ENCODE measurements at places on chromosomes 5 and 9.

DNA sequence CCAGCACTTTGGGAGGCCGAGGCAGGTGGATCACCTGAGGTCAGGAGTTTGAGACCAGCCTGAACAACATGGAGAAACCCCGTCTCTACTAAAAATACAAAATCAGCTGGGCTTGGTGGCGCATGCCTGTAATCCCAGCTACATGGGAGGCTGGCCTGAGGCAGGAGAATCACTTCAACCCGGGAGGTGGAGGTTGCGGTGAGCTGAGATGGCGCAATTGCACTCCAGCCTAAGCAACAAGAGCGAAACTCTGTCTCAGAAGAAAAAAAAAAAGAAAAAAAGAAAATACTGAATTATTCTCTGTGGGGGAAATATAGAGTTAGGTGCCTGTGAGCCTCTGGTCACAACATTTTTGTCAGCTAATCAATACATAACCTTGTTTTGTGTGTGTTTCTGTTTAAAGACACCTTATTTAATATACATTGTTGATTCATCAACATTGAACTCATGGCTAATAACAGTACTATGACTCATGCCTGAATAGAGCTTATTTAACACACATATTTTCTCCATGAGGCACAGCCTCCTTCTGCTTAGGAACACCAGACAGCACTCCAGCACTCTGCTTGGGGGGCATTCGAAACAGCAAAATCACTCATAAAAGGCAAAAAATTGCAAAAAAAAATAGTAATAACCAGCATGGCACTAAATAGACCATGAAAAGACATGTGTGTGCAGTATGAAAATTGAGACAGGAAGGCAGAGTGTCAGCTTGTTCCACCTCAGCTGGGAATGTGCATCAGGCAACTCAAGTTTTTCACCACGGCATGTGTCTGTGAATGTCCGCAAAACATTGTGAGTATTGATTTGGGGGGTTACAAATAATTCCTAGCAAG is at the start of gene IL31RA:
Gene IL31RA (plus strand): TSS at position 519 of the 836 bp plus-strand sequence. CDS start 214 bp downstream, at position 733.
- H3K27ac ChIP-seq: no peak within 1 kb of the TSS
- H3K4me1 ChIP-seq: peaks cover 12% of the 10 kb centered on the region
- peaks cover 20% of the 10 kb centered on the region for H3K27me3 ChIP-seq
- no peak within 1 kb of the TSS for H3K4me3 ChIP-seq

- H3K27me3 ChIP-seq: no peaks in the 10 kb centered on the region
- H3K27ac ChIP-seq: peak overlapping the region; percentile 40
- H3K4me1 ChIP-seq: peaks cover 33% of the 10 kb centered on the region
- DNase-seq: no peak
- H3K4me3 ChIP-seq: no peak overlapping the region
- no peaks in the 10 kb centered on the region for H3K36me3 ChIP-seq
Measured at GRCh38 chr5:76303921-76304320, 99.2 kb upstream of the IQGAP2 start.

GRCh38 chr5:73443829-73444498 is 4.6 kb downstream of the FOXD1 start:
- H3K27ac ChIP-seq: no peak overlapping the region
- no peak for DNase-seq
- peaks cover 12% of the 10 kb centered on the region for H3K4me1 ChIP-seq
- peaks cover 68% of the 10 kb centered on the region for H3K27me3 ChIP-seq
- H3K36me3 ChIP-seq: peaks cover 17% of the 10 kb centered on the region

- peaks cover 3% of the 10 kb centered on the region for H3K4me1 ChIP-seq
- peaks cover 4% of the 10 kb centered on the region for H3K36me3 ChIP-seq
- no peak overlapping the region for H3K4me3 ChIP-seq
- no peaks in the 10 kb centered on the region for H3K27me3 ChIP-seq
Measured at GRCh38 chr9:121279776-121280388, 11.9 kb downstream of the GSN start.

DNA sequence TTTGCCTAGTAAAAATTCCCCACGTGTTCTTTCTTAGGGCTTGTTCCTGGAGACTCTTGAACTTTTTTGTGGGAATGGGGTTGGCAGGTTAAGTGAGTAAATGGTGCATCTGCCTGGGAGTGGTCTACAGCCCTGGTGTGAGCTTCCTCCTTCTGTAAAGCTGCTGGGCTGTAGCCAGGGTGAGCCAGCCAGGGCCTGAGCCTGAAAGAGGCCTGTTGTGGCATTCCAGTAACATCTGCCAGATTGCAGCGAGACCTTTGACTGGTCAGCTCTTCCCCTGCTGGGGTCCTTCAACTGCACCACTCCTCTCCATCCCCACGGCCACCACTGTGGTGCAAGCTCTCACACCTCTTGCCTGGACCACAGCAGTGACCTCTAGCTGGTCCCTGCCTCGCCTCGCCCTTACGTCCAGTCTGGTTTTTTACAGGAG is 47.5 kb downstream of the SLC22A5 start:
- H3K27me3 ChIP-seq: no peaks in the 10 kb centered on the region
- H3K4me3 ChIP-seq: no peak overlapping the region
- peaks cover 6% of the 10 kb centered on the region for H3K36me3 ChIP-seq
- peak overlapping the region; percentile 97 for H3K27ac ChIP-seq
- DNase-seq: no peak

- H3K4me3 ChIP-seq: no peak overlapping the region
- H3K36me3 ChIP-seq: no peaks in the 10 kb centered on the region
- H3K27me3 ChIP-seq: peaks cover 26% of the 10 kb centered on the region
- no peak for DNase-seq
- H3K27ac ChIP-seq: no peak overlapping the region
Measured at GRCh38 chr5:171633776-171634470, 151.7 kb upstream of the SMIM23 start.

DNA sequence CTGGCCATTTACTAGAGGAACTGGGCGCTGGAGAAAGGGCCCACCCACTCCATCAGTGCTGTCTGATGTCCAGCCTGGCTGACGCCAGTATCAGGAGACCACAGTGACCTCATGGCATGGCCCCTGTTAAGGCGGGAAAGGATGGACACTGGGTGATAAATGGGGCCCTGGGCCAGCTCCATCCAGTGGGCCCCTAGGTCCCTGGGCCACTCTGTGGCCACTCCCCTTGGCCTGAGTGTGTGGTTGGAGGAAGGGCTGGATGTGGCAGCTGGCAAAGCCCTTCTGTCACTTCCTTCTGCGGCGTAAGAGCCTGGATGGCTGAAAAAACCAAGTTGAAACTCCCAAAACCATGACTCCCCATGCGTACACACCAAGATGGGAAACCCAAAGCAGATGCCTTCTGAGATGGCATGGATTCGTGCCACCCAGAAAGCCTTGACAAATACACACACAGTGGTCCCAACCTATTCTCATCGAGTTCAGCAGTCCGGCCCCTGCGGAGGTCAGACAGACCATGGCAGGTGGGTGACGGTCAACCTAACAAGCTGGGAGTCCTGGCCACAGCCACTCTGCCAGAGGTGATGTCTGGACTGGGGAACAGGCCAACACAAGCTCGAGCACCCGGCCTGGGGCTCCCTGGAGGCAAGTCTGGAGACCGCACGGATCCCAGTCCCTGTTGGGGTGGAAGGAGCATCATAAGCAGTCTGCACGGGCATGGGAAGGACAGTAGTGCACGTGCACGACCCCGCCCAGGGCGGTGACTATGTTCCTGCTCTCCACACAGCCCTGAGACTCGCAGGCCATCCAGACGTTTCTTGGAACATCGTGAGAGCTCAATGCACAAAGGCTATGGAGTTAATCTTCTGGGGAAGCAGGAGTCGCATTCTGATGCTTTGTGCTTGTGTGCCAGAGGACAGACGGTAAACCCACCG is 45.2 kb upstream of the NOTCH1 start:
- H3K27me3 ChIP-seq: peaks cover 3% of the 10 kb centered on the region
- no peak for DNase-seq
- H3K4me1 ChIP-seq: peaks cover 23% of the 10 kb centered on the region
- no peaks in the 10 kb centered on the region for H3K36me3 ChIP-seq
- no peak overlapping the region for H3K4me3 ChIP-seq

DNA sequence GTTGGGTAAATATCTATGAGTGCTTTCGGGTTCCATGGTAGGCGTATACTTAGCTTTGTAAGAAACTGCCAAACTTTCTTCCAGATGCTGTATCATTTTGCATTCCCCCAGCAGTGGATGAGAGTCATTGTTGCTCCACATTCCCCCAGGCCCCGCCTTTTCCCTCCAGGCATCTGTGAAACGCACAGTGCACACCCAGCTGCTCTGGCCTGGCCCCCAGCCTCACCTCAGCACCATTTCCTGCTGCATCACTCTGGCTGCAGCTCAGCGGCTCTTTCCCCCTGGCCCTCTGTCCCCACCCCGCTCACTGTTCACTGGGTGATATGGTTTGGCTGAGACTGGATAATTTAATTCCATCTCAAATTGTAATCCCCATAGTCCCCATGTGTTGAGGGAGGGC is 76.6 kb upstream of the SPTLC1 start:
- H3K4me3 ChIP-seq: no peak overlapping the region
- H3K36me3 ChIP-seq: peaks cover 13% of the 10 kb centered on the region
- H3K27me3 ChIP-seq: peaks cover 22% of the 10 kb centered on the region
- no peaks in the 10 kb centered on the region for H3K4me1 ChIP-seq

GRCh38 chr9:87950296-87950695 is 24.0 kb downstream of the CDK20 start:
- DNase-seq: no peak
- no peak overlapping the region for H3K27ac ChIP-seq
- no peak overlapping the region for H3K4me3 ChIP-seq
- no peaks in the 10 kb centered on the region for H3K4me1 ChIP-seq

GRCh38 chr9:124859803-124860581 is 1.8 kb downstream of the RPL35 start:
- H3K36me3 ChIP-seq: peaks cover 46% of the 10 kb centered on the region
- H3K27me3 ChIP-seq: no peaks in the 10 kb centered on the region
- no peak for DNase-seq
- peaks cover 34% of the 10 kb centered on the region for H3K4me1 ChIP-seq

GRCh38 chr5:27048510-27048909 is 10.1 kb upstream of the CDH9 start:
- no peaks in the 10 kb centered on the region for H3K36me3 ChIP-seq
- H3K4me1 ChIP-seq: no peaks in the 10 kb centered on the region
- H3K27ac ChIP-seq: no peak overlapping the region
- DNase-seq: no peak

DNA sequence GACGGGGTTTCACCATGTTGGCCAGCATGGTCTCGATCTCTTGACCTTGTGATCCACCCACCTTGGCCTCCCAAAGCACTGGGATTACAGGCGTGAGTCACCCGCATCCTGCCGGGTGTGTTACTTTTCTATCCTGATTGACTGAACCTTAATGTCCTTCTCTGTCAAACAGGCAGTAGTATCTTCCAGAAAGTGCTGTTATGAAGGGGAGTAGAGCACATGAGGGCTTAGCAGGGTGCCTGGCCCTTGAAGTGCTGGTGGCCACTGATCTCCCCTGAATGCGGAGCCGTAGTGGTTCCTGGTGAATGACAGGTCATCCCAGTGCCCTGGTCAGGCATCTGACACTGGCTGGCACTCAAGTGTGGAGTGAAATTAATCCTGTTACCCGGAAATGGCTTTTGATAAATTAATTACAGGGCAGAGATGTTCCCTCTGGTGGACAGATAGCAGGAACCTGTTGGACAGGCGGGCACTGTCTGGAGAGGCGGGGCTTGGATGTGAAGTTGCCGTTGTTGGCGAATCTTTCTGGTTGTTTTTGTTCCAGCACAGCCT is 28.4 kb downstream of the PRRC2B start:
- H3K36me3 ChIP-seq: peaks cover 35% of the 10 kb centered on the region
- H3K4me3 ChIP-seq: peak overlapping the region; percentile 68
- peaks cover 95% of the 10 kb centered on the region for H3K4me1 ChIP-seq

GRCh38 chr5:180637962-180638680 is 11.3 kb downstream of the FLT4 start:
- H3K27me3 ChIP-seq: no peaks in the 10 kb centered on the region
- peaks cover 2% of the 10 kb centered on the region for H3K36me3 ChIP-seq
- DNase-seq: no peak
- H3K4me1 ChIP-seq: peaks cover 18% of the 10 kb centered on the region

Measured in naive thymus-derived CD8-positive, alpha-beta T cell (primary cell).